ENCODE measurements at places on chromosomes 1 and 21.
A peak's percentile ranks its signal among the peaks of the same experiment; 100 is the strongest.

DNA sequence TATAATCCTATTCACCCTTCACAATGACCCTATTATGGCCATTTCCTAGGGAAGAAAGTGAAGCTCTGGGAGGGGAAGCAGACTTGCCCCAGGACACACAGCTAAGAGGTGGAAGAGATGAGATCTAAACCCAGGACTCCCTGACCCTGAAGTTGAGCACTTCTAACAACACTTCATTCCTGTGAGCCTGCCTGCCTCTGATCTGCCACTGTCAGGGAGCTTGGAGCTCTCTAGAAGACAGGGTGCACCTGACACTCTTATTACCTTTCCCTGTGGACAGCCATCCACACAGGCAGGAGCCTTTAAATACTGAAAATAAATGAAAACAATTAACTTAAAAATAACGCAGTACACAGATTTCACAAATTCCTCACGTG lies 599 bp downstream of the MKNK1 start:
- peaks cover 16% of the 10 kb centered on the region for H3K4me1 ChIP-seq
- peaks cover 9% of the 10 kb centered on the region for H3K36me3 ChIP-seq
- H3K27ac ChIP-seq = peak overlapping the region; percentile 58
- no peaks in the 10 kb centered on the region for H3K27me3 ChIP-seq
- peak overlapping the region; percentile 97 for H3K4me3 ChIP-seq

- H3K36me3 ChIP-seq = no peaks in the 10 kb centered on the region
- no peak for DNase-seq
- no peak overlapping the region for H3K27ac ChIP-seq
- no peaks in the 10 kb centered on the region for H3K27me3 ChIP-seq
- no peak overlapping the region for H3K4me3 ChIP-seq
These were observed 50.0 kb upstream of the POGK start for GRCh38 chr1:166789286-166789685.

- no peaks in the 10 kb centered on the region for H3K36me3 ChIP-seq
- no peak overlapping the region for H3K27ac ChIP-seq
- DNase-seq = no peak
- peaks cover 3% of the 10 kb centered on the region for H3K27me3 ChIP-seq
- H3K4me1 ChIP-seq = no peaks in the 10 kb centered on the region
- no peak overlapping the region for H3K4me3 ChIP-seq
These were observed 192.9 kb upstream of the GALNT2 start for GRCh38 chr1:229874136-229874535.

DNA sequence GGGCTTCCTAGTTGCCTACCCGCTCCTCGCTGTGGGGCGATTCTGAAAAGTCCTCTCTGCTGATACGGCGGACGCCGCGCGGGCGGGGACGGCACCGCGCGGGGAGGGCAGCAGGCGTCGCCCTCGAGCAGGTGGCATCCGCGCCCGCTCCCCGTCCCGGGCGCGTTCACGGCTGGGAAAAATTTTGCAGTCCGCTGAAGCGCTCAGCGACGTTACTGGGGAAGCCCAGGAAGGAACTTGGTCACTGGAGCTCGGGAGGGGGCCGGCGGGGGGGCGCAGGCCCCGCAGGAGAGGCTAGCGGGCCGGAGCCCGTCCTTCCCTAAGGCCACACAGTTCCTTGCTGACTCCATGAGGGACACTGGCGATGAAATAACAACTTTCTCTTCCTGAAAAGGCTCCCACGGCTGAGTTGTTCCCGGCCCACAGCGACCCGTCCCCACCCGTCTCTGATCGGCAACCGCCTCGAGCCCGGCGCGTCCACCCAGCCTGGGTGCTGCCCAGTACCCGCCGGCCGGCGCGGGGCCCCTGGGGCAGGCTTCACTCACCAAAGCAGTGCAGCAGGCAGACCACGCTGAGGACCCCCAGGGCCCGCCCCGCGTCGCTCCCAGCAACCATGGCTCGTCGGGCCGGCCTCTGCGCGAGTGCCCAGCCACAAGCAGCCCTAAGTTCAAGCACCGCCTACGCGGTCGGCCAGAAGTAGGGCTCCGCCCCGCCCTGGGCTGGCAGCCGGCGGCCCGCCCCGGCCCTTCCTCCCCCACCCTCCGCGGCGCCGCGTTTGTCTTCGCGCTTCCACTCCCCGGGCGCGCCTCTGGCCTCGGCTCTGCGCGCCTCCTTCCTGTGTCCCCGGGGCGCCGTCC lies at the start of gene CD58:
CD58 (minus strand) TSS at position 669 of the 857 bp plus-strand sequence; CDS start at position 615, 54 bp downstream.
- peak within 1 kb of the TSS; percentile 98 for H3K27ac ChIP-seq
- H3K27me3 ChIP-seq = no peaks in the 10 kb centered on the region
- peak within 1 kb of the TSS; percentile 84 for H3K4me3 ChIP-seq
- peaks cover 24% of the 10 kb centered on the region for H3K4me1 ChIP-seq
- H3K36me3 ChIP-seq = peaks cover 4% of the 10 kb centered on the region

DNA sequence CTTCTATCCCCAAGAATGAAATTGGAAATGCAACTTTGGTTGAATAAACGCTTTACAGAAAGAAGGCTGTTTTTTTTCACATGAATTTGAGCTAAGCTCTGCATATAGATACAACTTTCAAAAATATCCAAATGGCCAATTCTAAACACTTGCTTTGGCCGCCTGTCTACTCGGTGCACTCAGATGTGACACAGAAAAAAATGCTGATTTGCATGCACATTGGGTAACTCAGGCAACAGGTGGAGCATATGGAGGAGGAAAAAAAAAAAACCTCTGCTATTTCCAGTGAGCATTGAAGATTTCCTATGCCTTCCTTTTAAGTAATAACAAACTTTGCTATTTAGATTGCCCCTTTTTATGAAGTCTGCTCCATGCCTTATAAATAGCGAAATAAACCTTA lies 262.5 kb downstream of the GRIK1 start:
- no peak overlapping the region for H3K27ac ChIP-seq
- DNase-seq = no peak
- H3K4me3 ChIP-seq = no peak overlapping the region
- H3K27me3 ChIP-seq = no peaks in the 10 kb centered on the region
- no peaks in the 10 kb centered on the region for H3K4me1 ChIP-seq

DNA sequence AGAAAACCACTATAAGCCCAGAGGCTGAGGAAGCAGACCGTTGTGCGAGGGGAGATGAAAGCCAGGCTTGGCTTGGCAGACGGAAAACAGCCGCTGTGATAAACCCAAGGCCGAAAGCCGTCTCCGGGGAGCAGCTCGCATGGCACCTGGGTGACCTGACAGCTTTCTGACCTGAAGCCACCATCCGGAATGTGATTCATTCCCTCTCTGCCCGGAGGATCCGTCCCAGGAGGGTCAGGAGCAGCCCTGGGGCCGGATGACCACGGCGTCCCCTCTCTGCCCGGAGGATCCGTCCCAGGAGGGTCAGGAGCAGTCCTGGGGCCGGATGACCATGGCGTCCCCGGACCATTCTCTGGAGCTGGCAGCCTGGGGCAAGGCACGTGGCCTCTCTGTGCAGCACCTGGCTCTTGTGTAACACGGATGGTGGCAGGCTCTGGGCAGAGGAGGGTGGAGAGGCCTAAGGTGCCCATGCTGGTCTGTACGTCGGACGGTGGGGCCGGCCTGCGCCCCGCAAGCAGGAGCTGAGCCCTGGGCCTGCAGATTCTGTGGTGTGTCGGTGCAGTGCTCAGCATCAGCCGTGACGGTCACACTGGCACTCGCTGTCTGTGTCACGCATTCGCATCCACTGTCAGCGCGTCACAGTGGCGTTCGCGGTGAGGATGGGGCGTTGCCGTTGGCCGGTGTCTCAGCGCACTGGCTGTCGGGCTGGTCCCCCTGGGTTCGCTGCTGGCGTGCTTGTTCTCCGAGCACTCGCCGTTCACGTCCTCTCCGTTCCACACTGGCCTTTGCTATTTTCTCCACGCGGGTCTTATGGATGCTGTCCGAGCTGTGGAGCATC lies 50.3 kb downstream of the SLX9 start:
- no peaks in the 10 kb centered on the region for H3K4me1 ChIP-seq
- no peak overlapping the region for H3K4me3 ChIP-seq
- H3K36me3 ChIP-seq = no peaks in the 10 kb centered on the region
- no peak overlapping the region for H3K27ac ChIP-seq
